ENCODE measurements at places on chromosomes 3 and 15.

- no peak for DNase-seq
Measured at GRCh38 chr3:61181874-61182273, 69.4 kb downstream of the FHIT start.

DNA sequence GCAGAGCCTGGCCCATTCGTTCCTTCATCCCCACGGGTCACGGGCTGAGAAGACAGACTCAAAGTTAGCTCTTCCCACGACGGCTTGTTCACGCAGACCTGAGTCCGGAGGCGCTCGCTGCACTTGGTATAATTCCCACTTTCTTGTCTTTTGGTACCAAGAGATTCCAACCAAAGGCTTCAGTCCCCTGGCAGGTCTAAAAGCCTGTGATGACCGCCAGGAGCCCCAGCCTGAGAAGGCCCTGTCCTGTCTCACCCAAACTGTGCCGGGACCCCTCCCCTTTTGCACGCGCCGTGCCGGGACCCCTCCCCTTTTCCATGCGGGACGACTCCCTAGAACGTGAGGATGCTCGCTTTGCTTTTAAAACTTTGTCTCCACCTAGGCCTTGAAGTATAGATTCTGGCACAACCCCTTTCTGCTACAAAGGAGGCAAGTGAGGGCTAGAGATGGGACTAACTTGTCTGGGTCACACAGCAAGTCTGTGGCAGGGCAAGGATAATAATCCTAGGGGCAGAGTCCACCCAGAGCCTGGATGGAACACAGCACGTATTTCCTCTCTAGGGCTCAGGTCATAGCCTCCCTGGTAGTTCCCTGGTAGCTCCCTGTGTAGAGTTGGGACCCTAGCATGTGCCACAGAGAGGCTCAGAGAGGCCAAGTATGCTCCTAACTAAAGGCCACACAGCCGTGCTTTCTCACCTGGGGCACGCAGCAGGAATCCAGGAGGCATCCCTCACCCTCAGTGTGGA is 211.3 kb downstream of the XXYLT1 start:
- no peak for DNase-seq

DNA sequence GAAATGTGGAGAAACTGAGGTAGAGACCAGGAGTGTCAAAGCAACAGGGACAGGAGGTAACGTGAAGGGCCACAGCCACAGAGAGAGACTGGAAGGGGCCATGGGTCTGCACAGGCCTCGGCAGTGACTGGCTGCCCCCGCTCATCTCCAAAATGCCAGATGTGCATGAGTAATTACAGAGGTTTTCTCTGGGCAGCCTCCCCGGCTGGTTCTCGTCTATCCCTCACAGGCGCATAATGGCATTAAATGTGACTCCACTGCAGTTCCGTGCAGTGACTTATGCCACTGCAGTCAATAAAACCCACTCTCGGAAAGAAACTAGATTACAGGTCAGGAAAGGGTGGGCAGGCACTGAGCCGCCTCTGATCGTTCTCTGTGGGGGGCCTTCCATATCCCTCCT is 74.7 kb downstream of the WDR76 start:
- no peak for DNase-seq

GRCh38 chr3:58308728-58309127 is 2.4 kb downstream of the HTD2 start:
- no peak for DNase-seq

GRCh38 chr3:70840106-70840870 is 527.9 kb upstream of the MDFIC2 start:
- DNase-seq, result no peak

- no peak for DNase-seq
Measured at GRCh38 chr3:64773137-64773536, 85.3 kb upstream of the ADAMTS9 start.
